Stimulated activated CD4-positive, alpha-beta T cell treated with anti-CD3 and anti-CD28 coated beads, Interleukin-15, amount 100 ng/mL, for 24 hours (primary cell): ENCODE measurements at places on chromosomes 1 and 21.

- DNase-seq: no peak
These were observed 482 bp downstream of the TM2D1 start for GRCh38 chr1:61724506-61724812.

- DNase-seq: no peak
These were observed 887 bp downstream of the HES2 start for GRCh38 chr1:6418668-6419396.

GRCh38 chr1:234979296-234980279 is 149.0 kb downstream of the TOMM20 start:
- no peak for DNase-seq

DNA sequence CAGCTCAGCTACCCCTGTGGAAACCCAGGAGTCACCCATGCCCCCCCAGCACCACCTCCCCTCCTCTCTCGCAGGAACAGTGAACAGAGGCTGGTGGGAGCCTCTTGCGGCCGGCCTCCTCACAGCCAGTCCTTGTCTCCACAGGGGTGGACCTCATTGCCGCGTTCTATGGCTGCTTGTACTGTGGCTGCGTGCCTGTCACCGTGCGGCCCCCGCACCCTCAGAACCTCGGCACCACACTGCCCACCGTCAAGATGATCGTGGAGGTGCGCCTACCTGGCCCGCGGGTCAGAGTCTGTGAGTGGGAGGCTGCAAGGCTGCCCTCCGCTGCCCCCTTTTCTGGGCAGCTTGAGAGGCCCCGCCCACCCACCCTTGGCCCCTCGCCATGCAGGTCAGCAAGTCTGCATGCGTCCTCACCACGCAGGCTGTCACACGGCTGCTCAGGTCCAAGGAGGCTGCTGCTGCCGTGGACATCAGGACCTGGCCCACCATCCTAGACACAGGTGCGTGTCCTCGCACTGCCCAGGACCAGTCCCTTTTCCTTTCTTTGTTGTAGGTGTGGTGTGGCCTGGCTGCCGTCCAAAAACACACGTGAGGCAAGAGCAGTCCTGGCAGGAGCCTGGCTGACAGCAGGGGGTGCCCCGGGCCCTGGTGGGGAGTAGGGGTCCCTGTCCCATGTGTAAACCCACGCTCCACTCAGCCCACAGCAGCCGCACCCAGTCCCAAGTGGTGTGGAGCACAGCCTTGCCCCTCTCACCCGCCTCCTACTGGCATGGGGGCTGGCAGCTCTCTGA is 50.3 kb downstream of the S100B start:
- DNase-seq: no peak

DNA sequence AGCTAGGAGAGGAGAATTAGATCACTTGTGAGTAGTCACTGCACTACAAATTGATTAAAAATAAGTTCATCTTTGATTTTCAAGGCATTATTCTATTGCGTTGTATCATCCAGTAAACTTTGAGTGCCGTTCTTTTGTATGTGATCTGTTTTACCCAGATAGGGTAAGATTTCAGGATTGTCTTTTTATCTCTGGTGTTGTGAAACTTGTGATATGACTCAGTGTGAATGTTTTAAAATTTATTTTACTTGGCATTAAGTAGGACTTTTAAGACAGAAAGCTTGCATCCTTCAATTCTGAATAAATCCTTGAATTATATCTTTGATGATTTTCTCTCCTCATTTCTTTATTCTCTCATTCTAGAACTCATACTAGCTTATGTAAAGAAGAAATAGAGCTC is 93.3 kb upstream of the ADAMTS5 start:
- DNase-seq: no peak

GRCh38 chr1:11499601-11500331 is 20.8 kb downstream of the DISP3 start:
- DNase-seq: no peak

- DNase-seq: no peak
These were observed 14.3 kb upstream of the S100A11 start for GRCh38 chr1:152050886-152051675.

DNA sequence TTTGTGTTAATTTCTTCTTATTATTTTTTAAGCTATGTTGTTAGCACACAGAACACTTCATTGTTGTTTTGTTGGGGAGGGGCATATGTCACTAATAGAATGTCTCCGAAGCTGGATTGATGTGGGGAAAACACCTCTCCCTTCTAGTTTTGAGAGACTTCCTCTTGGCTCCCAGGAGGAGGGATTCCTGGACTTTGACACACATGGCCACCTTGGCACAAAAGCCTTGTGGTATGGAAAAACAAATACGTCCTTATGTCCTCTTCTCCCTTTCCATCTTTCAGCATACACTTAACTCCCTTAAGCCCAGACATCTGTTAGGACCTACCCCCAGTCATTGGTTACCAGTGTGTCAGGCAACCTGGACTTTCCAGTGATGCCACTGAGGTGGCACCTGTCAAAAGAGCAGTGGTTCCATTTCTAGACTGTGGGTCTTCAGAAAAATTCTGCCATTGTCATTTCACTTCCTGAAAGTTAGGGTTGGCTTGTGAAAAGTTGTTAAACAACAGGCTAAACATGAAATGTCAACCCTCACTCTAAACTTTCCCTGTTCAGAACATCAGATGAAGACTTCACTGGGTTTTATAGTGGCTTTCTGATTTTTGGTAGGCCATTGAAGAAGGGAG is 12.5 kb upstream of the ABCB10 start:
- DNase-seq: no peak

- no peak for DNase-seq
These were observed 78.6 kb downstream of the MAN1C1 start for GRCh38 chr1:25695090-25695770.

DNA sequence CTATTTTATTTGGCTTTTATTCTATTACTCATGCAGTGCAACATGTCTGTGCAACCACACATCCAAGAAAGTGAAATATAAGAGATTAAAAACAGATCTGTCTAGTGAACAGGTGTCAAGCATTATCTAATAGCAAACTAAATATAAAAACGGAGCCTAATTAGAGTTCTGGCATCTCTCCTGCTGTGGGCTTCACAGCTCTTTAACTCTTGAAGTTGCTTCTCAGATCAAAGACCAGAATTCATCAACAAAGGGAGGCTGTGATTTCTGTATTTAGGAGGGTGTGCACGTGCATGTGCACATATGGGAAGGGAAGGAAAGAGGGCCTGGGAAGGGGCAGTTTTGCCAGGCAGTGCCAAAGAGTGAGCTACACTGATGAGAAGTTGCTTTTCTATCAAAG is 81.0 kb downstream of the MIS18A start:
- no peak for DNase-seq

GRCh38 chr1:245179706-245180105 is 24.9 kb downstream of the KIF26B start:
- DNase-seq: no peak

DNA sequence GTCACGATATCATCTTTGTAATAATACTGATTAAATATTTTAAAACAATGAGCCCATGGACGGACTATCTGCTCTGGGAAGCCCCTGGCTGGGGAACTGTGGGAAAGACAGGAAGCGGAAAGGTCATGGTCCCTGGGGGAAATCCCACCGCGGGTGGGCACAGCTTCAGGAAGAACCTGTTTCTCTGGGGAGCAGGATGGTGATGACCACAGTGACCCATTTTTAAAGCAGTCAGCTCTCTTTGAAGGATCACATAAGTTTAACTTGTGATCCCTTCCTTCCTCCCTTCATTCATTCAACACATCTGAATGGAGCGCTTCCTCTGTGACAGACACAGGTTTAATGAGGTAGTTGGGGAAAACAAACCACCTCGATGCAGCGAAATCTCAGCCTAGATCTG is 73.0 kb downstream of the DHRS3 start:
- DNase-seq: no peak

- no peak for DNase-seq
These were observed 19.3 kb downstream of the DPT start for GRCh38 chr1:168709405-168710363.

DNA sequence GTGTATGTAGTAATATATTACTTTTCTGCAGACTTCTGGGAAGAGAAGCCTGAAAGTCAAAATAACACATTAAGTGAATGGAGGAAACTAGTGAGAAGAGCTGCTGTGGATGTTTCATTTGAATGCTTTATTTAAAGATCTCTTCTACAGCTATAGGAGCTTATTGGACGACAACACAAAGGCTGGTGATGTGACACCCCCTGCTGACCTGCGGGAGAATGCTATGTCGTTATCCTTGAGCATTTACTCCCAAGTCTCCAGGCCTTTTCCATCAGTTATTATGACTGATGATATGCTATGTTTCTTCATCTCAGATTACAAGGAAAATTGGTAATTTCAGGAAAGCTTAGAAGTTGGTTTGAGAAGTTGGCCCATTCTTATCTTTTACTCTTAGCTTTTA is 22.3 kb upstream of the PLA2G4A start:
- no peak for DNase-seq

DNA sequence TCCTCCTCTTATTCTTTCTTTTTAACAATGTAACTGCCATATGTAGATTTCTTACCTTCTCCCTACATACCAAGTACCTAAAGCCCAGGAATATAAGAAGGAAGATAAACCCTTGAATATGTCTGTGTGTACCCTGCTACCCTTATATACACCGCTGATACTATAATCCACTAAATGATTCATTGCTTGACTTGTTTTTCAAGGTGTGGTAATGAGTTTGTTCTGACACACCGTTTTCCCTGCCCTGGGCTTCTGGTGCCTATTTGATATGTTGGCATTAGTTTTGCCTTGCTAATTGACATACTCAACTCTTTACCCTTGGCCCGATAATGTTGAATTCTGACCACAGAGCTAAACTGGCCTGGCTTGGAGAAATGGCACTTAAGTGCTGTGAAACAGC is 64.3 kb downstream of the IL23R start:
- DNase-seq: no peak

- DNase-seq: peak; percentile 64
These were observed 56.2 kb upstream of the DPH5 start for GRCh38 chr1:101081496-101082488.

- no peak for DNase-seq
These were observed 3.1 kb upstream of the SYTL1 start for GRCh38 chr1:27338751-27339150.

- DNase-seq: no peak
These were observed 473.1 kb downstream of the ADGRL2 start for GRCh38 chr1:82273816-82274215.

DNA sequence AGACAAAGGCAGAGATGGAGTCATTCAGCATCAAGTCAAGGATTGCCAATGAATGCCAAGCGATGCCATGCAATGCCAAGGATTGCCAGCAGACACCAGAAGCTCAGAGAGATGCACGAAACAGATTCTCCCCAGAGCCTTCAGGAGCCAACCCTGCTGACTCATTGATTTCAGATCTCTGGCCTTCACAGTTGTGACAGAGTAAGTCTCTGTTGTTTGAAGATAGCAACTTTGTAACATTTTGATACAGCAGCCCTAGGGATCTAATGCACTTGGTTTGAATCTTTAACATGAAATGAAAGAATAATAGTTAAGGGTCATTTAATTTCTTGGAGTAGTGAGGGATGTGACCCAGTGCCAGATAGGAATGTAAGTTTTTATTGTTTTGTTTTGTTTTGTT is 287.4 kb upstream of the RUNX1 start:
- DNase-seq: peak; percentile 27

- DNase-seq: no peak
These were observed 20.2 kb downstream of the TAL1 start for GRCh38 chr1:47211796-47212269.

GRCh38 chr1:169236143-169236542 is 129.7 kb downstream of the ATP1B1 start:
- DNase-seq: no peak

GRCh38 chr1:39272027-39272797 is 67.7 kb downstream of the MACF1 start:
- no peak for DNase-seq

DNA sequence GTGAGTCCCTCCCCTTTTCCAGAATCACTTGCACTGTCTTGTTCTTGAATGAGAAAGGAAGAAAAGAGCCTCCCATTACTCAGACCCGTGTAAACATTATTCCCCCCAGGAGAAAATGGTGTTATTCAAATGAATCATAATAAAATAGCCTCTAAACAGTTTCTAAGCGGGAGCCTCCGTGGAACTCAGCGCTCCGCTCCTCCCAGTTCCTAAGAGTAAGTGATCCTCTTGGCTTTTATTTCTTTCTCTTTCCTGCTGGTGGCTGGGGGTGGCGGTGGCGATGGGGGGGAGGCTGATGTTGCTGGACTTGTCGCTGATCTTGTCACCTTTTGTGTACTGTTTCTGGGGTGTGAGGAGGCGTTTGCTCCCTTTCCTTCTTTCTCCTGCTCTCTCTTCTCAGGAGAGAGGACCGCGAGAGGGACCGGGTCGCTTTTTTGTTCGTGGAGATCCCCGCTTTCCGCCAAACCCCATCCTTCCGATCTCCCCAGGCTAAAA is 781 bp downstream of the PROX1 start:
- DNase-seq: no peak

- DNase-seq: no peak
These were observed 14.5 kb upstream of the CBR3 start for GRCh38 chr21:36120304-36120888.

GRCh38 chr1:168004531-168004930 is 67.7 kb upstream of the MPC2 start:
- no peak for DNase-seq

DNA sequence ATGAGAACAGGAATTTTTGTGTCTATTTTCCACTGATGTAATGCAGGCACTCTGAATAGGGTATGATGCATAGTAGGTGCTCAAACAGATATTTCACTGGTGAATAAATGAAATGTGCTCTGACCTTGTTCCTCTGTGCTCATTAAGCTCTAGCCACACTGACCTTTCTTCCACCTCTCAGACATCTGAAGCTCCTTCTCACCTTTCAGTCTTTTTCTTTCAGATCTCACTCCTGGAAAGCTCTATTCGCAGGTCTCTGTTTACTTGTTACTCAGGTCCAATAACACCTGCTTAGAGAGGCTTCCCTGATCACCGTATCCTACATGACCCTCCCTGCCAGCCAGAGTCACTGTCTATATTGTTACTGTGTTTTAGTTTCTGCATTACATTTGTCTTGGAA is 59.2 kb upstream of the IVNS1ABP start:
- DNase-seq: no peak

- DNase-seq: no peak
These were observed 6.9 kb upstream of the TAS1R2 start for GRCh38 chr1:18866314-18866713.

- no peak for DNase-seq
These were observed 243.7 kb downstream of the PBX1 start for GRCh38 chr1:164802529-164803282.

GRCh38 chr21:36379251-36379650 is 5.9 kb upstream of the CHAF1B start:
- DNase-seq: no peak

GRCh38 chr1:165474196-165474595 is 29.3 kb upstream of the RXRG start:
- no peak for DNase-seq

- DNase-seq: no peak
These were observed 52.2 kb upstream of the ARTN start for GRCh38 chr1:43881415-43881814.
